GM04503 (cell line): ENCODE measurements at places on chromosomes 6 and 20.

DNA sequence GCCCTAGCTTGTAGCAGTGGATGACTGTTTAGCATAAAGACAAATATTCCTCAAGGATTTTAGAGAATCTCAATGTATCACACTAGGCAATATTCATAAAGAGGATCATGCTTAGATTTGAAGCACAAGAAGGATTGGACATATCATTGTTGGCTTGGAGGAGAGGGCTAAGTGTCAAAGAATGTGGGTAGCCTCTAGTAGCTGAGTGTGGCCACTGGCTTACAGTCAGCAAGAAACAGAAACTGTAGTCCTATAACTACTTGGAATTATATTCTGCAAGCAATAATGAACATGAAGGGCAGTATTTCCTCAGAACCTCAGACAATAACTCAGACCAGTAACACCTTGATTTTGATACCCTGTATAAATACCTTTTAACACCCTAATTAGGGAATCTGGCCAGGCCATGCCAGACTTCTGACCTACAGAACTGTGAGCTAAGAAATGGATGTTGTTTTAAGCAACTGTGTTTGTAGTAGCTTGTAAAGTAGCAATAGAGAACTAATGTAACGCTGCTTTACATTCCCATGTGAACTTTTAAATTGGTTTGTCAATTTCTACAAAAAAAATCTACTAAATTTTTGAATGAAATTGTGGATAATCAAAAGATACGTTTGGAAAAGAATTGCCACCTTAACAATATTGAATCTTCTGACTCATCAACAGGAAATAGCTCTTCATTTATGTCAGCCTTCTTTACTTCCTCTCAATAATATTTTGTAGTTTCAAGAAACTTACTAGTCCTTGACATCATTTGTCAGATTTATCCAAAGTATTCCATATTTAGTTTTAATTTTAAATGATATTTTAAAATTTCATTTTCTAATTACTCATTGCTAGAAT lies 65.2 kb upstream of the RSPO3 start:
- no peak for DNase-seq

GRCh38 chr20:3998998-3999397 lies 16.4 kb downstream of the RNF24 start:
- no peak for DNase-seq

- DNase-seq: no peak
Observed at GRCh38 chr20:62215020-62215990, 4.8 kb downstream of the HRH3 start.

- no peak for DNase-seq
Observed at GRCh38 chr6:150692604-150693003, 92.9 kb downstream of the PLEKHG1 start.

DNA sequence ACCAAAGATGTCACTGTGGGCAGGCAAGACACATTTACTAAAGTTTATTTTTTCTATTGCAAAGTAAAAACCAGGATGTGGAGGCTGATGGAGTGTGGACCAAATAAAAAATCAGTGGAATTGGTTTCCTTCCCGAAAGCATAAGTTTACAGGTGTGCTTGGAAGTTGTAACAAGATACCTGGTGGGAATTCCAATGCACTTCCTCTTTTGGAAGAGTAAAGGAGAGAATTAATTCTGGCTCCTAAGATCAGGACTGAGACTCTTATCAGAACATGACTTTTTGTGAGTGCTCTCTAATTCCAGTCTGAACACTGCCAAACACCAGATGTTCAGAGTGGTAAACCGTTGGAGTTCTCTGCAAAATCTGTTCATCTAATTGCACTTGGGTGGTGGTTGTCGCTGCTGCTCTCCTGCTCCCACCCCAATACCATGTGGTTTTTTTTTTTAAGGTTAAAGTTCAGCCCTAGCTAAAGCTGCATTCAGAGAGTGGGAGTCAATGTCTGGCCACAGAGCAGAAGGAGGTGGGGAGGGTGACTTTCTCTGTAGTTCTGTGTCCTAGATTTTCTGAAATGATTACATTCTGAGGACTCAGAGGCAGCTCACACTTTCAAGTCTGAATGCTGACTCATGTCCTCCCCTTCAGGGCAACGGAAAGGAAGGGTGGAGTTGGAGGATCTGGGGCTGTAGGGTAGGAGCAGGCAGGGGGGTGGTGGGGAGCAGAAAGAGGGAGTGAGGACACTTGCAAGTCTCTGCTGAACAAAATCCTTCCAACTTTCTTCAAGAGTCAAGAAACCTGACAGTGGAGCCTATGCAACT lies 275.8 kb upstream of the PRDM1 start:
- peak; percentile 65 for DNase-seq

DNA sequence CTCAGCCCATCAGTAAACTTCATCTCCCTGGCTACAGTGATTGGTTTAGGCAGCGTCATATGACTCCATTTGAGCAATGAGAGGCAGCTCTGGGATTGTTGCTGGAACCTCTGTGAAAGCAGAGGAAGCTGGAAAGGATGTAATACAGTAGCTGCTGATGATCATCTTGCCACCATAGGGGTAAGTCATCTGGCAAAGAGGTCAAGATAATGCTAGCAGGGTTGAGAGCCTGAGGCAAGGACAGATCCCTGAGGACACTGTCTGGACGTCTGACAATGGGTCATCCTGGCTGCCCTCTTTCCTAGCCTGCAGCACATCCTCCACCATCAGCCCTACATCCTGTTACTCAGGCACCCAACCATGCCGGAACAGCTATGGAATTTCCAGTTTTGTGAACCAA lies 25.5 kb upstream of the FKBP1A start:
- peak; percentile 57 for DNase-seq

- DNase-seq: no peak
Observed at GRCh38 chr6:114342826-114343781, at the start of gene HS3ST5. TSS of gene HS3ST5 (minus strand) at chr6:114343023. CDS start at chr6:114062845, 280,178 bp downstream.

DNA sequence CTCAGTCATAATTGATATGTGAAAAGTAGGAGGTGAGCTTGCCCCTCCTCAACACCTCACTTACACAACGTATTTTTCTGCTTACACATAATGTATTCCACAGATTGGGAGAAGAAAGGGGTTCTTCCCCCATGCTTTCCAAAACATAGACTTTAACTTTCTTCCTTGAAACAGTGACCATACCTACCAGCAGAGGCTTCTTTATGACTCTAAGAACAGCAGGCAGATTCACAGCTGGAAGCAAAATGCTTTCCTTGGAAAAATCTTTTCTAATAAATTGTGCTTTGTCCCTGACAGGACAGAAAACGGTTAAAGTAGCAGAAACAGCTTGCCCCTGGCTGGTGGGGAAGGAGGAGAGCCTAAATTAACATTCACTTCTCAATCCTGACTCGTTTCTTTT lies 629.1 kb upstream of the IMPG1 start:
- no peak for DNase-seq

- DNase-seq: no peak
Observed at GRCh38 chr6:11701573-11701972, 77.0 kb downstream of the ADTRP start.

GRCh38 chr6:142885182-142885867 lies 59.7 kb downstream of the HIVEP2 start:
- DNase-seq: peak; percentile 92

DNA sequence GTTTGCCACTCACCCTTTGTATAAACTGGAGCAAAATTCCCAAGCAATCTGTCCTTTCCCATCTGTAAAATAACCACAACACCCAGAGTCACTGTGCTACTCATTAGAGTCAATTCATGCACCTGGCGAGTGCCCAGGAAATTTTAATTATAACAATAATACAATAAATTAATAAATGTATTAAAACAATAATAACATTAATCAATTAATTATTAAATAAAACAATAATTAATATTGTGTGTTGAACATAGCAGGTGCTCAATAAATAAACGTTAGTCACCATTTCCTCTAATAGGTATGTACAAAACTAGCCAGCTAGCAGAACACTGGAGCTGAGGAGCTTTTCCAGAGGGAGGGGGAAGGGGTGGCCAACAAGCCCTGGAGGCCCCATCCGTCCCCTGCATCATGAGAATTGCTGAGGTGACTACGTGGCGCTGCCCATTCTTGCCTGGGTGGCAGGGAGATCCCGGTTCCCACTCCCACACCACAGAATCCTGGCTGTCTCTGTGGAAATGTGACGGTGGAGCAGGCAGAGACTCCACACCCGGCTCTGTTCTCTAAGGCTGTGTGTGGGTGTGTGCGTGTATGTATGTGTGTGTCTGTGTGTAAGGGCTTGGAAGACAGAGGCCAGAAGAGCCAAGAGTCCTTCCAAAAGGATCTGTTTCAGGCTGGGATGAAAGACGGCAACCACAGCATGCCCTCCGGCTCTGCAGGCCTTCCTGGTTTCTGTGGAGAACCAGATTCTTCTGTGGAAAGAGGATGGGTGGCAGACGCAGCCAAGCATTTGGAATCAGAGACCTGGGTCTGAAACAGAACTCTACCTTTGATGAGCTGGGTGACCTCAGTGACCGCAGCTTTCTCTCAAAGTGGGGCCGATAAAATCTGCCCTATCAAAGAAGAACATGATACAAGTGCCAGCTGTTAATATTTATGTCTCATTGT lies 18.8 kb upstream of the EZR start:
- DNase-seq: no peak

DNA sequence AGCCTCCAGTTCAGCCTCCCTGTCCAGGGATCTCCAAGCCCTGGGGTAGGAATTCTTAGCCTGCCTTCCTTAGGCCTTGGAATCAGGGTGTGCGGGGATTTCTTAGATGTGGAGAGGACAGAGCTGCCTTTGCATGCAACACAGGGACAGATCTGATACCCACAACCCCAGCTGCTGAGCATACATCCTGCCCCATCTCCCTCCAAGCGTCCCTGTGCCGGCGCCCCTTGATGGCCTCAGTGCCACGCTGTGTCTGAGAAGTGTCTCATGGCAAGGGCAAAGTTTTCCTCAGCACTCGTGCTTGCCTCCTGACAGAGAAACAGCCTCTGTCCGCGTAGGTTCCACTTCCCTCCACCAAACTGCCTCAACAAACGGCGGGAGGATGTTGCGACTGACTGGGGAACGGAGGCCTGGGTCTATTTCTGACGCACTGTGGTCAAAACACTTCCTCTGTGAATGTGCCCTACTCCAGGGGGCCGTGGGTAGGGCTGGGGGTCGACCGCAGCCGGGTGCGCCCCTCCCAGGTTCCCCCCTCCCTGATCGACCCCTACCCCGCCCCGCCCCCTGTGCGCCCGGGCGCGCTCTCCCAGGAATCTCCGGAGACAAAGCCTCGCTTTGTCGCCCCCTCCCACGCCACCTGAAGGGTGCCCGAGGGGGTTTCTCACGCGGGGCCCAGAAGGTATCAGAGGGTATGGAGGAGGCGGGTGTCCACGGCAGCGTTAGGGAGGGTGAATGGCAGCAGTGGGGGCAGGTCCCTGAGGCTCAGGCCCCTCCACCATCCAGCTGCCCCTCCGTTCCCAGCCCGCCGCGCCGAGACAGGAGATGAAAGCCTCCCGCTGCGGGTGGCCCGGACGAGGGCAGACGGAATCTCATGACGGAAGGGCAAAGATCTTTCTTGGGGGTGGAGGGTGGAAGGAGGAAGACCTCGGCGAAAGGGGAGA lies 806 bp downstream of the MICAL1 start:
- no peak for DNase-seq

GRCh38 chr6:65557224-65557623 lies 149.8 kb downstream of the EYS start:
- no peak for DNase-seq

DNA sequence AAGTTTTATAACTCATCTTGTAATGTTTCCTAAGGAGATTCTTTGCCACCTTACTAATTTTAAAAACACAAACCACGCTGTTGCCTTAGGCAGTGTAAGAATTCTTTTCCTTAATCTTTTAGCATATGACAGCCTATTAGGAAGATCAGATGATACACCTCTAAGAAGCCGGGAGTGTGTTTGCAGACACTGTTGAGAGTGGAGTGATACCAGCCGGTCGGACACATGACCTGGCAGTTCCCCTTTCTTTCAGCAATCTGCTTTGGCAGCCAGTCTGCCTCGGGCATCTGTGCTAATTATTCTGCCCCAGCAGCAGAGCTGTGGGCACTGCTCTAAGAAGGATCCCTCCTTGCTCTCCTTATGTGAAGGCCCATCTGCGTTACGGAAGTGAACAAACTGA lies 50.9 kb downstream of the PLCB4 start:
- DNase-seq: no peak

DNA sequence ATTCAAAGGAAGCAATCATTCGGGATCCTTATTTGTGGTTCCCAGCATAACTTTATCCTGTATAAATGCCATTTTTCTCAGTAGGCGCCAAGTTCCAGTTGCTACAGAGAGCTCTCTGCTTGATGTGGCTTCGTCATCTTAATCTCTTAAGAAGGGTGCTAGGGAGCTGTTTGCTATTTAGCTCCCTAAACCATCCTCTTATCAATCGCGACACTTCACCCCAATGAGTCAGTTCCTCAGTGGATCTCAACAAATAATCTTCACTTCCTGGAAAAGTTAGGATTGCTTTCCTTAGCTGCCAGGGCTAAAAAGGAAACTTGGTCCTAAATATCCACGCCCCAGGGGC lies 1.3 kb upstream of the NKAIN2 start:
- DNase-seq: no peak

DNA sequence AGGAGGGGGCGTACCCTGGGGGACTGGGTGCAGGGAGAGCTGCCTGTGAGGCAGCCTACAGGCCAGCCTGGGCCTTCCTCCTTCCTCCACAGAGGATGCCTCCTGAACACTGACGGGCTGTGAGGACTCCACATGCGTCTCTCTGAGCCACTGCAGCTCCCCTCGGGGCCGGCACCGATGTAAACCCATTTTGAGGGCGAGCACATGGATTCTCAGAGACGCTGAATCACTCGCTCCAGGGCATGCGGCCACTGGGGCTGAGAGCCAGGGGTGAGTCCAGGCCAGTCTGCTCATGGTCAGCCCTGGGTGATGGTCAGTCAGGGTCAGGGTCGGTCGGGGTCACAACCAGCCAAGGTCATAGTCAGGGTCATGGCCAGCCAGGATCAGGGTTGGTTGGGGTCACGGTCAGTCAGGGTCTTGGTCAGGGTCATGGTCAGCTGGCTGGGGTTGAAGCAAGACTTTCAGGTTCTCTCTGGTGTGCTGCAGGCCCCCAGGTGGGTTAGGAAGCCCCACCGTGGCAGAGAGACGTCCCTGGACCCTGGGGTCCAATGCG lies 14.7 kb upstream of the RBBP8NL start:
- no peak for DNase-seq

DNA sequence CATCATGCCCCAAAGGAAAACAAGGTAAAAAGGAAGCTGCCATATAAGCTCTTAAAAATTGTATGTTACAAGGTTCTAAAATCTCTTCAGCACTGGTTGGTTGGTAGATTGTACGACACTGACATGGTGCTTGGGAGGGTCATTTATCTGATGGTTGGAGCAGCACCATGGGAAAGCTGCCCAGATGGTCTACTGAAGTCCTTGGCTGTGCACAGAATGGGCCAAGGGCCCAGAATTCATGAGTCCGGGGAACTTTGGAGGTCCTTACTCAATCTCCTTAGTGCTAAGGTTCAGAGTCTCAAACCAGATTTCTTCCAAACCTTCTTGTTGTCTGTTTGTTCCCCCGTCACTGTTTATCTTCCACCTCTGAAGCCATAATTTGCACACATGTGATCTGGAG lies 314.4 kb downstream of the ESR1 start:
- no peak for DNase-seq

- DNase-seq: peak; percentile 69
Observed at GRCh38 chr6:111725446-111726112, 119.9 kb upstream of the TRAF3IP2 start.

GRCh38 chr6:9523462-9523861 lies 891.4 kb downstream of the TFAP2A start:
- DNase-seq: peak; percentile 60

- DNase-seq: no peak
Observed at GRCh38 chr6:34490390-34491090, 24.7 kb downstream of the PACSIN1 start.

GRCh38 chr20:36744764-36745191 lies 1.1 kb downstream of the NDRG3 start:
- no peak for DNase-seq

GRCh38 chr20:37741055-37741454 lies 47.2 kb downstream of the CTNNBL1 start:
- no peak for DNase-seq

GRCh38 chr6:169396554-169397163 lies 143.0 kb upstream of the THBS2 start:
- no peak for DNase-seq
